ACHN (cell line): ENCODE measurements at places on chromosomes 3 and 15.

DNA sequence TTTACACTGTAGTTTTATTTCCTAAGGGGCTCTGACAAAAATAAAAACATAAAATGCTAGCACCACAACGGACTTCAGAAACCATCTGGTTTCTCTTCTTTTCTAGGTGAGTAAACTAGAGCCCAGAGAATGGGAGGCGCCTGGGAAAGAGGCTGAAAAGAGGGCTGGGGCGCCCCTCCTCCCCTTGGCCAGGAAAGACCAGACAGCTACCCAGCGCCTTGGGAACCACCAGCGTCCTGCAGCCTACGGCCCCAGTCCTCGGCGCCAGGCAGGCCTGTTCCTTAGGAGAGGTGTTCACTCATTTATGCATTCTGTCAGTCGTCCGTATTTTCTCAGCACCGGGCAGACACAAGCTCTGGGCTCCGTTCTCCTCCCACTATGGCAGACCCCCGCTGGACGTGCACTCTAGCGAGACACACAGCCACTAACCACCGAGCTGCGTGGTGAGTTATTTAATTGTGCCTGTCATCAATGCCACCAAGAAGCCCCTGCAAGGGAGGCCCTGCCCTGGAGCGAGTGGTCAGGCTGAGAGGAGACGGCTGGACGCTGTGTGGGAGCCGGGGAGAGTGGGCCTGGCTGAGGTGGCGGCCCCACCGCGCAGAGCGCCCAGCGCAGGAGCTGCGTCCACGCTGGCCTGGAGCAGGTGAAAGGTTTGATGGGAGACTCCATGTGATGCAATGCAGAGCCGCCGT, 294.4 kb downstream of the OCA2 start:
- no peak for DNase-seq

DNA sequence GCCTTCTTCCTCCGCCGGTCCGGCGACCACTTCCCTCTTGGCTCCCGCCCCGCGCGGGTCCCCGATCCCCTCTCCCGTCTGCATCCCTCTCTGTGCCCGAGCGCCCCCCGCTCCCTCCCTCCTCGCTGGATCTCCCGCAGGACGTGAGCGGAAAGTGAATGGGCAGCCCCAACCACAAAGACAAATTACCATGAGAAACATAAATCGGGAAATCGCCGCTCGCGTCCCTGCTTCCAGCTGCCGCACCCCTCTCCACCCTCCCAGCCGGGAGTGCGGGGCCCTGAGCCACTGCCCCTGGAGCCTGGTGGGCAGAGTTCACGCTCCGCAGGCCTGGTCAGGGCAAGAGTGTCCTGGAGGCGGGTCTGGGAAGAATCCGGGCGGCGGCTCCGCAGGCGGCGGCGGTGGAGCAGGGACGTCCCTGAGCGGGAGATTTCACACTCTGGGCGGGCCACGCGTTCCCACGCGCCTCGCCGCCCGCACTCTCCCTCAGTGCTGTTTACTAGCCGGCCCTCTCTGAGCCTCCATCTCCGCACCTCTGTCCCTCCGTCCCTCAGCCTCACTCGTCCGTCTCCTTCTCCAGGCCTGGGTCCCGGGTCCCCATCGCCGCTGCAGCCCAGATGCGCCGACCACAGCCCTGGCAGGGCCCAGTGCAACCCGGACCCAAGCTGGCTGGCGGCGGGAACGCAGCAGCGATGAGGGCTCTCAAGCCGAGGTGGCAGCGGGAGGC, 835 bp downstream of the SEMA5B start:
- DNase-seq = no peak

GRCh38 chr3:8954938-8955763, 8.1 kb downstream of the RAD18 start:
- DNase-seq = no peak

- no peak for DNase-seq
These were observed 44.9 kb downstream of the SCAPER start for GRCh38 chr15:76860201-76860600.

DNA sequence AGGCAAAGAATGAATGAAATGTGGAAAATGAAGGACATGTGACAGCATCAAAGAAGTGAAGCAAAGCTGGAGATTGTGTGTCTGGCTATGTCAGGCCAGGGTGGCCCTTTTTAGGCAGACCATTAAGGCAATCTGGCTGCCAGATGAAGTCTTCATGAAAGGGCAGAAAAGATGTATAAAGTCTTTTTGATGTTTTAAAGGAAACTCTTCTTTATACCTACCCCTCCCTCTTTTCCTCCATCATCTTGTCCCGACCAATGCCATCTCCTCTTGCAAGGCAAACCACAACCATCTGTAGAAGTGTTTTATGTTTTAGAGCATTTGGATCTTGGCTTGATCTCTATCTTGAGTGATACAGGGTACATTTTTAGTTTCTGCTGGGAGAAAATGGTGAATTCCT, 259.2 kb downstream of the LSAMP start:
- DNase-seq = no peak

DNA sequence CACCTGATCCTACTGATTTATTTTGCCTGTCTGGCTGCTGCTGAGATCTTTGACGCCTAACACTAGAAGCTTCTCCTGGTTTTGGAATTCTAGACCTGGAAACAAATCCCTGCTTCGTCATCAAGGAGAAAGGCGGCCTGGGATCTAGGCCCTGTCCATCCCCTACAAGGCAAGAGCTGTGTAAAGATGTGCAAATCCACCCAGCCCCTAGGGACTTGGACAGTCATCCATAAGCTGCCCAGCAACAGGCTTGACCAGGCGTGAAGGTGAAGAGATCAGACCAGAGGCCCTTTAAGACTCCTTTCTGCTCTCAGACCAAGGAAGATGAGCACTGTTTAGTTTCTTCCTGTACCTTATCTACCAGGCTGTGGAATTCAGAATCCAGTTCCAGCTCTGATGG, 32.2 kb downstream of the SLC41A3 start:
- no peak for DNase-seq

GRCh38 chr15:36294359-36294758, 285.1 kb upstream of the CDIN1 start:
- no peak for DNase-seq
